ENCODE measurements at places on chromosomes 7 and 10.

DNA sequence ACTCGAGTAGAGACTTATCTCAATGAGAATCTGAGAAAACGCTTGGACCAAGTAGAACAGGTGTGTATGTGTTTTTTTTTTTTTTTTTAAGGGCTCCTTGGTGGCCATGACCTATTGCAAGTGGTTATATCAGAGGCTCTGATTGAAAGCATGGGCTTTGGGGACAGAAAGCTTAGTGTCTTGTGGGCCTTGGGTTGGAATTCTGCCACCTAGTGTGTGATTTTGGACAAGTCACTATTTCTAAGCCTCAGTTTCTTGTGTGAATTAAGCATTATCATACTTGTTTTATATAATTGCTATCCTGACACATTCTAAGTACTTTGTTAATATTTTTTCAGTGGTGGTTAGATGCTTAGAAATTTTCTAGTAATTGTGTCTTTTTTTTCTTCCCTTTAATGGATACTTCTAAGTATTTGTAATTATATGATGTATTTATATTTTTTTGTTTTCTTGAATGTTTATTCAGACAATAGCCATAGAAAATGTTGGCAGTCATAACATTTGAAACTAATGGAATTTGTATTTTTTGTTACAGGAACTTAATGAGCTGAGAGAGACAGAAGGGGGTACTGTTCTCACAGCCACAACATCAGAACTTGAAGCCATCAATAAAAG, 33.1 kb downstream of the SMC3 start:
- peak; percentile 53 for DNase-seq

DNA sequence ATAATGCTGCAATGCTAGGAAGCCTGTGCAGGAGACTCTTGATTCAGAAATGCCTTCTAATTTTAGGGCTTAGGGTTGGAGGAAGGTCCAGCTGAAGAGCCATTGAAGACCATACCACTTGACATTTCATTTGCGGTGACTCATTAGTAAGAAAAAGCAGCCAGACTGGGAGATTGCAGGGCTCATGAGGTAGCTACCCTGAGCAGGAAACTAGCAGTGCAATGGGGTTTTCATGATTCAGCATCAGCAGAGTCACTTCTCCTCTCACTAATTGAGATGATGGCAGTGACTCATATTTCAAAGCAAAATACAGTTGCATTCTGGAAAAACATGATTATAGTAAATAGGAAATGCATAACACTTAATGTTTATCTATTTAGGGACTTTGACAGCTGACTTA, 434.1 kb downstream of the DNAJB9 start:
- DNase-seq: no peak

DNA sequence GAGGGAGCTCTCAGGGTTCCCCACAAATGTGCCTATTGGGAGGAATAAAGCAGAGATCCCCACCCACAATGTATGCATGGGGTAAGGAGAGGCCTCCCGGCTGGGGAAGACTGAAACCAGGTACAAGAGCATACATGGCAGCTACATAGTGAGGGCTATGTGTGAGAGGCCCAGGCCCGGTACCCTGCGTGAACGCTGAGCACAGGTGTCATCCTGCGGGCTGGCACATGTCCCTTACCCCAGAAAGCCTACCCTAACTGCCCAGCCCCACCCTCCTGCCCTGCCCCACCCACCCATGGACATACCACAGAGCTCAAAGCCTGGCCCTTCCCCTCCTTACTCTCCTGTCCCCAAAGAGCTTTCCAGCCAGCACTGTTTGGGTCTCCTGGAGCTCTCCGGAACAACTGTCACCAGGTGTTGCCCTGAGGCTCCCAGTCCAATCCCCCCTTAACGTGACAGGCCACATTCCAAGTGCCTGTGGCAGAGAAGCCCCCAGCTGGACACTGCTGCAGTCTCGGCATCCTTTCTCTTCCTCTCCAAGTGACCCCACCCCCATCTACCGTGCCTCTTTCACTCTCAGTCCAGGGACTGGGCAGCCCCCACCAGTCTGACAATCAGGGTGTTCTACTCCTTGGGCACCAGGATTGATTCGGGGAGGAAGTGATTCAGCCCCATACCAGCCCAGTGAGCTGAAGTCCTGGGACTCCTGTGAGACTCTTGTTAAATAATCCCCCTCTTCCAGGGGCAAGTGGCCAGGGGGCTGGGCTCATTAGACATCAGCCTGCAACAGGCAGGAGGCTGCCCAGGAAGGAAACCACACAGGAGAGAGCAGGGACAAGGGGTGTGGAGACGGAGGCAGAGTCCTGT, 19.6 kb downstream of the GRID1 start:
- no peak for DNase-seq

DNA sequence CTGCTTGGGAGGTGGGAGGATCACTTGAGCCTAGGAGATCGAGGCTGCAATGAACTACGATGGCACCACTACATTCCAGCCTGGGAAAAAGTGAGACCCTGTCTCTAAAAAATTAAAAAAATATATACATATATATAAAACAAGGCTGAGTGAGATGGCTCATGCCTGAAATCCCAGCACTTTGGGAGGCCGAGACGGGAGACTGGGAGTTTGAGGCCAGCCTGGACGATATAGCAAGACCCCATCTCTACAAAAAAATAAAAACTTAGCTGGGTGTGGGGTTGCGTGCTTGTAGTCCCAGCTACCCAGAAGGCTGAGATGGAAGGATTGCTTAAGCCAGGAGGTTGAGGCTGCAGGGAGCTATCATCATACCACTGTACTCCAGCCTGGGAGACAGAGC, 87.6 kb downstream of the CARD11 start:
- no peak for DNase-seq

- no peak for DNase-seq
Observed at GRCh38 chr7:14389595-14389994, 400.1 kb upstream of the ETV1 start.

DNA sequence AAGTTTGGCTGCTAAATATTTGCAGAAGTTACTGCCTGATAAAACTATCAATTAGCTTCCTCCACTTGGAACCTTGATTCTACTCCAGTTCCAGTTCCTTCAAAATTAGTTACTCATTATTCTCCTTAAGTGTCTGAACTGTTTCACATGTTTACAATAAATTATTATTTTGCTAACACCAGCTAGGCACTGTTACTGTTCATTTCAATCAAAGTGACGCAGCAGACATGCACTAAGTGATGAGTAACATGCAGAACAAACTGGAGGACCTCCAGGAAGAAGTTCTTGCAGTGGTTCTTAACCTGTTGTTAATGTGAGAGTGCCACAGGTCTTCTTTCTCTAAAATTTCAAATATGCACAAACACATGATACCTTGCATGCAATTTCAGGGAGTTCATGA, 491.8 kb upstream of the SEMA3A start:
- no peak for DNase-seq

Measured in endothelial cell (in vitro differentiated cells).